ENCODE measurements at places on chromosomes 4 and X. TPM values are rescaled to one million over a fixed set of nuclear protein-coding genes. Genes with fewer than 3 reads are reported as not detected.

BBS7 gene
- total RNA-seq, result 30.8 TPM

ZCCHC18 gene
- total RNA-seq, result 0.29 TPM

TRPC5OS gene
- not detected for total RNA-seq

MAP3K15 gene
- not detected for total RNA-seq

SPANXC gene
- total RNA-seq, result not detected

MXRA5 gene
- 10.1 TPM for total RNA-seq

BGN gene
- 23.3 TPM for total RNA-seq

CCDC160 gene
- 0.14 TPM for total RNA-seq

TCEAL7 gene
- total RNA-seq, result 11.7 TPM

CDKL2 gene
- total RNA-seq, result 0.29 TPM

GLOD5 gene
- total RNA-seq, result not detected

EFNB1 gene
- total RNA-seq, result 12.3 TPM
